ENCODE measurements at places on chromosomes 12 and 14. TPM values are rescaled to one million over a fixed set of nuclear protein-coding genes. Genes with fewer than 3 reads are reported as not detected.

WSCD2 gene
- total RNA-seq = not detected

VPS33A gene
- total RNA-seq = 20.5 TPM

BDKRB1 gene
- total RNA-seq = 1.7 TPM

LRRIQ1 gene
- total RNA-seq = not detected

TMEM116 gene
- 6.9 TPM for total RNA-seq

FOXA1 gene
- not detected for total RNA-seq

C1QL4 gene
- 0.39 TPM for total RNA-seq

MIS18BP1 gene
- 21.6 TPM for total RNA-seq

TRIM9 gene
- total RNA-seq = 2.0 TPM

SLIRP gene
- total RNA-seq = 332 TPM

PLEKHG7 gene
- not detected for total RNA-seq

CYP46A1 gene
- 0.02 TPM for total RNA-seq

Measured in M059J (cell line).